Ecto neural progenitor cell (in vitro differentiated cells): ENCODE measurements at places on chromosomes 7 and 10.

- DNase-seq: peak; percentile 67
Measured at GRCh38 chr10:102121739-102122372, 1.7 kb upstream of the LDB1 start.

DNA sequence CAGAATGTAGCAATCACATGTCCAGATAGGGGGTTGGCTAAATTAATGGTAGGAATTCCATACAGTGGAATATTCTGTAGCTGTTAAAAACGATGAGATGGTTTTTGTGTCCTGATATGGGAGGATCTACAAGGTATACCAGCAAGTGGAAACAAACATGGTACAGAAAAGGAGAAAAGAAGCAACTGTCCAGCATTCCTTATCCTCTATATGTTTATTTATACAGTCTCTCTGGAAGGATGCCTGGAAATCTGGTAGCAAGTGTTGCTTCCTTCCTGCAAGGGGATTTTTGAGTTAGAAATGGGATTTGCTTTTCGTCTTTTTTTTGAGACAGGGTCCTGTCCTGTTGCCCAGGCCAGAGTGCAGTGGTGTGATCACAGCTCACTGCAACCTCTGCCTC, 19.3 kb downstream of the IL15RA start:
- no peak for DNase-seq

GRCh38 chr7:45162311-45162845, 4.8 kb downstream of the RAMP3 start:
- DNase-seq: no peak

- DNase-seq: no peak
Measured at GRCh38 chr10:130807096-130807495, 504.4 kb downstream of the TCERG1L start.

GRCh38 chr10:32189400-32190084, 133.3 kb upstream of the KIF5B start:
- DNase-seq: no peak

DNA sequence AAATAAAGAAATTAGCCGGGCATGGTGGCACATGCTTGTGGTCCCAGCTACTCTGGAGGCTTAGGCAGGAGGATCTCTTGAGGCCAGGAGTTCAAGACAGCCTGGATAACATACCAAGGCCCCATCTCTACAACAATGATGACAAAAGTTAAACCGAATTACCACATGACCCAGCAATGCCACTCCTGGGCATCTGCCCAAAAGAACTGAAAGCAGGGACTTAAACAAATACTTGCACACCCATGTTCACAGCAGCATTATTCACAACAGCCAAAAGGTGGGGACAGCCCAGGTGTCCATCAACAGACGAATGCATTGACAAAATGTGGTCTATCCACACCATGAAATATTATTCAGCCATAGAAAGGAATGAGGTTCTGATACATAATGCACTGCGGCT, 83.9 kb downstream of the HIP1 start:
- DNase-seq: no peak

GRCh38 chr10:77666821-77667220, 29.2 kb upstream of the KCNMA1 start:
- DNase-seq: no peak

- DNase-seq: no peak
Measured at GRCh38 chr7:52639126-52639525, 396.3 kb upstream of the POM121L12 start.

- peak; percentile 66 for DNase-seq
Measured at GRCh38 chr10:103678178-103678526, 177.2 kb downstream of the SH3PXD2A start.

- DNase-seq: no peak
Measured at GRCh38 chr10:127787873-127788272, 50.9 kb downstream of the FOXI2 start.

GRCh38 chr7:12357508-12357907, 46.2 kb downstream of the VWDE start:
- DNase-seq: no peak

GRCh38 chr7:68245688-68246087, 1249.1 kb downstream of the TYW1 start:
- no peak for DNase-seq

DNA sequence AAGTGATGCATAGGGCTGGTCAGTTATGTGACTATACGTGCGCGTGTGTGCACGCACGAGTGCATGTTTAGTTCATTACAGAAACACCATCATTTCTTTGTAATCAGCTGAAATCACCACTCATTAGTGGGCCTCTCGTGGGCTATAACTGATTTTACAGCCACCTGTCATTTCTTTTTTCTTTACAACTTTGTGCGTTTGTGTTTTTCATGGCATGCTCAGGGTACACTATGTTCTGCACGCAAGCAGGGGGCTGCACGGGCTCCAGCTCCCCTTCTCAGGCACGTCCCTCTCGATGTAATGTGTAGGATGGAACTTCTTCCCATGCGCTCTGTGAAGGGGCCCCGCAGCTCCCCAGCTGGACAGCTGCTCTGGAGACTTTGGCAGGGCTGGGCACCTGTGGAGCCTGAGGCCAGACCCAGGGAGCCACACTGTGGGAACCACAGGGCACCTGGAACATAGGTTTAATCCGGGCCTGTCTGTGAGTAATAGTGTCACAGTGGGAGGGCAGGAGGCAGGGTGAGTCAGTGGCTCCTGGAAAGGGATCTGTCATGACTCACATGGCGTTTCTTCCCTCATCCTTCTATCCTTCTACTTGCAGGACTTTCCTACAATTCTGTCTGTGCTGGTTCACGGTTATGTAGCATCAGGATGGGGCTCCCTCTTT, 4.9 kb downstream of the GCK start:
- DNase-seq: peak; percentile 45

DNA sequence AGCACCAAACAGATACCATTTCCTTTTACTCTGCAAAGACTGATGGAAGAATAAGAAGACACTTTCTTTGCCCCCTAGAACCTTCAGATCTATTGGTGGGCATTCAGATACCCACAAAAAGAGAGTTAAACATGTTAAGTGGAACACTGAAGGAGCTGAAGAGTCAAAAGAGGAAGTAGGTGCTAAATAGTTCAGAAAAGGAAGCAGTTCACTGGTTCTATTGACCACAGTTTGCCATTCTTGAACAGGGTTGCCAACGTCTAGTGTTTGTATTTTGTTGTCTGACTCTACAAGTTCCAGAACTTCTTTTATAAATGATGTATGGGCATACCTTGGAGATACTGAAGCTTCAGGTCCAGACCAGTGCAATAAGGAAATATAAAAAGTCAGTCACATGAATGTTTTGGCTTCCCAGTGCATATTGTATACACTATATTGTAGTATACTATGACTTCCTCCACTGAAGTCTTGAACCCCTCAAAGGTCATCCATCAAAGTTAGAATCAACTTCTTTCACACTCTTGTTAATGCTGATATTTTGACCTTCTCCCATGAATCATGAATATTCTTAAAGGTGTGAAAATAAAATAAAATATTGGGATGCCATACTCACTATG, 47.5 kb upstream of the AGR3 start:
- no peak for DNase-seq

DNA sequence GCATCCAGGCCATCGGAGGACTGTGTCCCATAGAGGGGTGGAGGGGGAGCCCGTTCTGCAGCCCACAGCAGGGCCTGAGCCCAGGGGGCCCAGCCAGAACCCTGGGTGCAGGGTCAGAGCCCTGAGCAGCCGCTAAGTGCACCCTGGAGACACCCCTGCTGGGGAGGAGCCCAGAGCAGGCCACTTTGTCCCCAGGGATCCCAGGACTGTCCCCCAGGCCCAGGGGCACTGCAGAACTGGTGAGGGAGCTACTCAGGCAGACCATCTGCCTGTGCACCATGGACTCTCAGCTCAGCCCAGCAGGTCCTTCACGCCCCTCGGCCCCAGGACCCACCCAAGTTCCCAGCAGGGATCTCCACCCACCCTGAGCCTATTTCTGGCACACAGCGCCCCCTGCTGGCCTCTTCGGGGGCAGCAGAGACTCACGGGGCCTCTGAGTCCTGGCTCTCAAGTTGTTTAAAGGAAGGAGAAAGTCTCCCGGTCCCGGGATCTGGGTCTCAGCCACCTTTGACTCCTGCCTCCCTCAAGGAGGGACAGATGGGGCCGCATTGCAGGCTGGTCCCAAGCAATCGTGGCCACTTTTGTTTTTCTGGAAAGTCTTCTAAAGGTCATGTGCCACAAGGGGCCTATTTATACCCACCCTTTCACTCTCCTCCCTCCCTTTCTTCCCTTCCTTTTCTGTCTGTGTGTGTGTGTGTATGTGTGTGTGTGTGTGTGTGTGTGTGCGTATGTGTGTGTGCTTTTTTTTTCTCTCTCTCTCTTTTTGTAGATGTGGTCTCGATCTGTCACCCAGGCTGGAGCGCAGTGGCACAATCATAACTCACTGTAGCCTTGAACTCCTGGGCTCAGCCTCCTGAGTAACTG, 90.3 kb downstream of the MYL10 start:
- DNase-seq: peak; percentile 83

- no peak for DNase-seq
Measured at GRCh38 chr10:66102756-66103155, 823.1 kb upstream of the LRRTM3 start.

- peak; percentile 52 for DNase-seq
Measured at GRCh38 chr7:116971869-116972268, 18.6 kb downstream of the ST7 start.

GRCh38 chr7:151308791-151309190, 32.8 kb upstream of the NUB1 start:
- DNase-seq: peak; percentile 17
